Epithelial cell of esophagus (primary cell): ENCODE measurements at places on chromosomes 5 and 9.

DNA sequence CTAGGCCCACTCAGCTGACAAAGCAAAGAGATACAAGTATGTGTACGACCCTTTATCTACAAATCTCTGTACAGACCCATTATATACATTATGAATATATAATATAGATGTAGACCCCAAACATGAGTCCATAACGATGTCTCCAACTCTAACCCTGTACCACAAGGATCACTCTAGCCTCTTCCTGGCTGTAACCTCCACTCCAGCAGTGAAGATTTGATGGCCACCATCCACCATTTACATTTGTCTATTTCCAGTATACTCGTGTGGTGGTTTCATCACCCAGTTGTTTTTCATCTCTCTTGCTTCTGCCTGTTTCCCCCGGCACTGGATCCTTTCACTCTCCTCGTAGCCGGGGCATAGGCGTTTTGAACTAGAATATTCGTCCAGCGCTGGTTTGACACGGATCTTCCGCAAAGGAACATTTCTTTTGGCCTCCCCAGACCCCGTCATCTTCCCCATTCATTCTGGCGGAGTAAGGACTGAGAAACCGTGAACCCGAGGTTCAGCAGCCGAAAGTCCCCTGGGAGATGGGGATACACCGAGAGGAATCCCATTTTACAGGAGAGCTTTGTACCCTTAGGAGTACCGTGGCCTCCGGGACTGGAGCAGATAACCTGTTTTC lies 828 bp upstream of the TRIO start:
- DNase-seq: no peak

- DNase-seq: no peak
These were observed 631.8 kb downstream of the GABRG2 start for GRCh38 chr5:162699361-162699760.

- peak; percentile 5 for DNase-seq
These were observed 371.0 kb downstream of the CSNK1G3 start for GRCh38 chr5:123882965-123883345.

DNA sequence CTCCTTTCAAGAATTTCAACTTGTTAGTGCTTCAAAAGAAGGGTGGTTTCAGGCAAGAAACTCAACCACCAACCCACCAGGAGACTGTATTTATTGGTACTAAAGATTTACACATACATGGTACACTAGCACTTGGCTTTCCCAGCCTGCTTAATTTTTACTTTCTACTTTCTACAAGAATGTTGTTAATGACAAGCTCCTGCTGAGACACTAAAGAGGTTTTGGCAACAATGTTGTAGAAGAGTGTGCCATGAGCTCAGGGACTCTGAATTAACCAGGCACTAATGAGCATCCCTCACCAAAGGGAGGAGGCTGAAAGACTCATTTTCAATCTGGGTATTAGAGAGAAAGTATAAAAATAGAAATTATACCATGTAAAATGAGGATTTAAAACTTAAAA lies 195.0 kb downstream of the KIAA0825 start:
- no peak for DNase-seq

- no peak for DNase-seq
These were observed 400.9 kb upstream of the IRX1 start for GRCh38 chr5:3194684-3195083.

DNA sequence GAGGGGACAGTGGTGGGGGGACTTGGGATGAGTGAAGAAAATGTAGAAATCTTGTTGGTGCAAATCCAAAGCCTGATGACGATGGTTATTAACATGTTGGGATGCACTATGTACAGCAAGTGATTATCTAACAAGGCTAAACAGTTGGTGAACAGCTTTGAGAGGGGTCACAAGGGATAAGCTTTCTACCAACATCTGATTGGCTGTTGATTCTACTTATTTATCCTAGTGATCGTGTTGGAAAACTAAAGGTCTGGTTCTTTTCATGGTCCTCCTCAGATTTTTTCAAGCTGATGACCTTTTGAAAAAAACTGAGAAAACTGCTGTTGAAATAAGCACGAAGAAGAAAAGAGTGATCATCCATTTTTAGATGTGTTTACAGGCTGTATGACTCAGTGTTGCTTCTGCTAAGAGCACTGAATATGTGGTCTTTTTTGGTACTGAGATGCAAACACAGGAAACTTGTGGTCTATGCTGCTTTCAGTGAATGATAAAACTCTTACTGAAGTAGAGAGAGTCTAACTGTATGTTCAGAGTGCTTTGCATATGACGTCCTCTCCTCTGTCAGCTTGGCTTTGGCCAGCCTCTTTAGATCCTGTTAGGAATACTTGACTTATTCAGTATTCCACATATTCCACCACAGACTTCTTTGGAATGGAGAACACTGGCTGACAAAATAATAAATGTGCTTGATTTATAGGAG lies 174.8 kb downstream of the SLF1 start:
- no peak for DNase-seq
